ENCODE measurements at places on chromosomes 16 and 17. TPM values are rescaled to one million over a fixed set of nuclear protein-coding genes. Genes with fewer than 3 reads are reported as not detected.

GRCh38 chr16:89843409-89844350, 15.4 kb downstream of the SPIRE2 start:
- no peak for DNase-seq

GRCh38 chr17:1629504-1630310, 1.1 kb upstream of the SLC43A2 start:
- DNase-seq = peak; percentile 74

DNA sequence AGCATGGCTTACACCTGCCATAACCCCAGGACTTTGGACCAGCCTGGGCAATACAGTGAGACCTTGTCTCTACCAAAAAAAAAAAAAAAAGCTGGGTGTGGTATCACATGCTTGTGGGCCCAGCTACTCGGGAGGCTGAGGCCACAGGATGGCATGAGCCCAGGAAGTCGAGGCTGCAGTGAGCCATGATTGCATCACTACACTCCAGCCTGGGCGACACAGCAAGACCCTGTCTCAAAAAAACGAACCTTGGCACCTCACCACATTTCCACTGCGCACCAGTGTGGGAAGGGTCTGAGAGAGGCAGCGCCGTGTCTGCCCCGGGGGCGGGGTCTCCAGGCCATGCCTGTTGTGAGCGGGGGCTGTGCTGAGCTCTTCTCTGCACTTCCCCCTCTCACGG, 6.3 kb downstream of the ACSF3 start:
- peak; percentile 50 for DNase-seq

- no peak for DNase-seq
Observed at GRCh38 chr17:6355196-6355595, 79.7 kb downstream of the AIPL1 start.

DNA sequence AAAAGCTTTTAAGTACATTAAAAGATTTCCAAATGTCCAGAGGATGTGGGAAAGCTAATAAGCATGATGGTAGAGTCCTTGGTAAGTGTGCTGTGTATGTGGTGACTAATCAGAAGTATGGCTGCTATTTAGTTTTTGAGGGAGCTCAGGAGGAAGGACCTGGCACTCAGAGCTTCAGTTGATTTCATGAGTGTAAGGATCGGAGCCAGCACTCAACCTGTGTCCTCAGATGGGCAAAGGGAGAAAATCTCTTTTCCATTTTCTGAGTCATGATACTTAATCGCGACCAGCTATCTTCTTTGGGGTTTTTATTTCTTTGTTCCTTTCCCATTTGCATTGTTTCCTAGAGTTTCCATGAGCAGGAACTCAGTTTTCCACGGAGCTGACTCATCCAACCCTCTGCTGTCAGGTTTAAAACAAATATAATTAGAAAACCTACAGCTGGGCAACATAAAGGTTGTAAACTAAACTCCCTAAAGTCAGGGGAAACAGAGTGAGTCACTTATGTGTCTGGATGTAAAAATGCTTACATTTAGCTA, 125.4 kb downstream of the MAP2K6 start:
- DNase-seq = no peak

GRCh38 chr16:16143931-16144330, 79.4 kb downstream of the ABCC6 start:
- no peak for DNase-seq

- no peak for DNase-seq
Observed at GRCh38 chr17:13209081-13209480, 191.3 kb upstream of the ELAC2 start.

DNA sequence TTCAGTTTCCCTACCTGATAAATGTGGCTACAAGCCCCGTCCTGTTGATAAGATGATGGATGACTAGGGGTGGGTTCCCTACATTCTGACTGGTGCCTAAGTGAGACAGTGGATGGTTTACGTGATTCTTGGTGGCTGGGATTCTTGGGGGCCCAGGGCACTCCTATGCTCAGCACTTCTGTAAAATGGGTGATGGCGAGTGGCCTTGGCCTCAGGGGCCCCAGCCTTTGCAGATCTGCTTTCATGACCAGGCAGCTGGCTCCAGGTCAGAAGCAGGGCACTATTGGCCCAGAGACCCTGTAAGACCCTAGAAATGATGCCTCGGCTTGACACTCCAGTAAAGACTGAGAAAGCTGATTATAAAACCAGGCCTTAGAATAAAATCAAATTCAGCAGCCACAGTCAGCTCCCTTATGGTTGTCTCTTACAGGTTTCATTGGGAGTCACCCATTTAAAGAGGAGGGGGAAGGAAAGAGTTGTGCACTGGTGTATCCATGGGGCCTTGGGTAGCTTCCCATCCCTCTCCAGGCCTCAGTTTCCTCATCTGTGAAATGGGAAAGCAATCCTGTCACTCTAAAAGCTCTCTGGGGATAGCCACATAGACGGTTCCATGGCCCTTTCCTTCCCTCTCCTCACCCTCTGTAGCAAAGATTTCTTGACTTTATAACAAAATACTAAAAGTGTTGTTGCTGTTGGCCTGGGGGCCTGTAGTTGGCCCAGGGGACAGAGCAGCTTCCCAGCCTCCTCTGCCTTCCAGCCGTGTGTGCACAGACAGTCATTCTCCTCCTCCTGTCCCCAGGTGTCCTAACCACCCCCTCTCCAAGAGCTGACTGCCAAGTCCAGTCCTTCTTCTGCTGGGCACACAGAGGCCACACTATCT, 1.2 kb downstream of the SNX20 start:
- no peak for DNase-seq

DNA sequence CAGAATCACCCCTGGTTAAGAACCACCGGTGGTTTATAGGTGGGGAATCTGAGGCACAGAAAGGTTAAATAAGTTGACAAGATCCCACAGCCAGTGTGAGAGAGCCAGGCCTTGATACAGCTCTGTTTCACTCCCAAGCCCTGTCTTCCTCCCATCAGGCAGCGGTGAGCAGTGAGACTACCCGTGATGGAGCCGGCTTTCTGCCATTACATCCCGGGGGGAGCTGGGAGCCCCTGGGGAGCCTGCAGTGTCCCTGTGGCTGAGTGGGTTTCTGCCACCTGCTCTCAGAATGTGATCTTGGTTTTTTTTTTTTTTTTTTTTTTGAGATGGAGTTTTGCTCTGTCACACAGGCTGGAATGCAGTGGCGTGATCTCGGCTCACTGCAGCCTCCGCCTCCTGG, 66.4 kb downstream of the ABCC1 start:
- no peak for DNase-seq

The DBNDD1 gene
- total RNA-seq = 21.2 TPM

The BAHCC1 gene
- total RNA-seq = 77.4 TPM

The E4F1 gene
- total RNA-seq = 33.3 TPM

The ENPP7 gene
- 0.23 TPM for total RNA-seq

The ETV4 gene
- 47.6 TPM for total RNA-seq

The ATP1B2 gene
- 7.7 TPM for total RNA-seq

The NPIPA3 gene
- 2.3 TPM for total RNA-seq

All from mucosa of gallbladder (tissue), 1 donor.